GM23248 (cell line): ENCODE measurements at places on chromosomes 7 and 10. TPM values are rescaled to one million over a fixed set of nuclear protein-coding genes. Genes with fewer than 3 reads are reported as not detected.

- DNase-seq, result no peak
- H3K4me1 ChIP-seq, result no peaks in the 10 kb centered on the region
- H3K36me3 ChIP-seq, result no peaks in the 10 kb centered on the region
- H3K4me3 ChIP-seq, result no peak overlapping the region
- no peaks in the 10 kb centered on the region for H3K27me3 ChIP-seq
- H3K27ac ChIP-seq, result no peak overlapping the region
Observed at GRCh38 chr7:132300599-132301277, 275.5 kb downstream of the PLXNA4 start.

DNA sequence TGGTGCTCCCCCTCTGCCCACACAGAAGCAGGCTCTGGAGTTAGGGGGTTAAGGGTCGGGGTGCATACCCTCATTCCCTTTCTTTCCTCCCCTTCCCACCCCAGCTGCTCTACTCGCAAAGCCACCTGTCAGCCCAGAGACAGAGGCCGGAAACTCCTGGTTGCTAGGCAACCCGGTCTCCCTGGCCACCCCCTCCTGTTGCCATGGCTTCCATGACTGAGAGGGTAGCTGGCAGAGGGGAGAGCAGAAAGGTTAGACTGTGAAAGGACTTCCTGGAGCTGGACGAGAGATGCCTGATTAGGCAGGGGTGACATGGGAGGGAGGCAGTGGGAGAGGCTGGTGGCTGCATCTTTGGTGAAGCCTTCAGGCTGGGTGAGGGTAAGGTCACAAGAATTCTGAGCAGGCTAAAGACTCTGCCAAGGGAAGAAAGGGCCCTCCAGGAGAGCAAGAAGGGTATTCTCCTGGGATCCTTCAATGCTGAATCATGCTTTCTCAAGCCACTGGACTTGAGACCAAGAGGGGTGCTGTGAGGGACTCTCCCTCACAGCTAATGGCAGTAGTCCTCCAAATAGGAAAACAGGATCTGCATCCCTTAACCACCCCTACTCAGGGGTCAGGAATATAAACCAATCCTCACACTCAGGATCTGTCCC lies 5.4 kb downstream of the PSD start:
- H3K36me3 ChIP-seq, result no peaks in the 10 kb centered on the region
- H3K4me1 ChIP-seq, result no peaks in the 10 kb centered on the region
- DNase-seq, result peak; percentile 41
- H3K27ac ChIP-seq, result no peak overlapping the region

DNA sequence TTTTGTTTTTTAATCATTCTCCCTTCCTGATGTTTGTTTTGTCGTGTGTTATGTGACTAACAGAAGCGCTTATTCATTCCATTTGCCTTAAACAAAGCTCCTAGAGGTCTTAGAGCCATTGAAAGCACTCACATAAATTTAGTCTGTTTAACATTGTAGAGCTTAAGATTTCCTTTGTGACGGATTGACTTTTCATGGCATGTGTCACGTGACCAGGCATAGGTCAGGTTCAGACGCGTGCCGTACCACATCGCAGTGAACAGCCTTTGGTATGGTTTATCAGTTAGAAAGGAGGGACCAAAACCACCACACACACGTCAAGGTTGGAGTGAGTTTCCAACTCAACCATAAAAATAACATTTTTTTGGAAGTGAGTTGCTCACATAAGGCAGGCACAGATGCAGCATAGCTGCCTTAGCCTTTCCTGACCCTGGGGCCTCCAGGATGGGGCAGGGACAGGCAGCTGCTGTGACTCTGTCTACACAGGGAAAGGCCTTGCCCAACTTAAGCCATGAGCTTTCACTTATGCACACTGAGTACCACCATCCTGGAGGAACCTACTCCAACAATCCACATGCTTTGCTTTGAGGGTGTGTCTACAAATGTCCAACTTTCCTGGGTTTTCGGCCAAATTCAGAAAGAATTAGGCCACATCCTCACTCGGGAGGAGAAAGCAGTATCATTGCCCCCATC lies 55.5 kb downstream of the WDFY4 start:
- H3K4me3 ChIP-seq, result no peak overlapping the region
- H3K27ac ChIP-seq, result no peak overlapping the region
- H3K27me3 ChIP-seq, result peaks cover 55% of the 10 kb centered on the region
- no peaks in the 10 kb centered on the region for H3K36me3 ChIP-seq

- H3K36me3 ChIP-seq, result no peaks in the 10 kb centered on the region
- no peak overlapping the region for H3K4me3 ChIP-seq
- H3K27ac ChIP-seq, result no peak overlapping the region
- peaks cover 6% of the 10 kb centered on the region; the same call in 1 of the 2 replicates for H3K27me3 ChIP-seq
- peak; percentile 62 for DNase-seq
Observed at GRCh38 chr7:55242613-55243012, 122.5 kb upstream of the LANCL2 start.

- no peak overlapping the region for H3K4me3 ChIP-seq
- no peaks in the 10 kb centered on the region for H3K27me3 ChIP-seq
- no peak overlapping the region for H3K27ac ChIP-seq
- H3K4me1 ChIP-seq, result no peaks in the 10 kb centered on the region
- DNase-seq, result no peak
- H3K36me3 ChIP-seq, result no peaks in the 10 kb centered on the region
Observed at GRCh38 chr10:110549211-110549610, 18.3 kb upstream of the SMC3 start.

DNA sequence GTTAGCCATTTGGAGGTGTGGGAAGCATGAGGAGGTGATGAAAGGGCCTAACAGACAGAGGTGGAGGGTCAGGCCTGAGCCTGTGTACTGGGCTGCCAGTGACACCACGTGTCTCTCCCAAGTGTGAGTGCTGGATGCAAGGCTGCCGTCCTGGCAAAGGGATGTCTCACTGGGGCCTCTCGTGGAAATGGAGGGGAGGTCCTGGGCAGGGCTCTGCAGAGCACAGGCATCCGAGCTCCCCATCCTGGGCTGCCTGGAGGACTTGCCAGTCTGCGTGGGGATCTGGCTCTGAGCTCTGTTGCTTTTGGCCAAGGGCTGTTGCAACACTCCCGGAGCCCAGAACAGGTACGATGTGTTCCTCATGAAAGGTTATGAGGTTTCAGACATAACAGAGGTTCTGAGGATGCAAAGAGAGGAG lies 77.3 kb downstream of the GRK5 start:
- 0 out of 2 replicates have a peak, but pooled peaks cover 6% of the 10 kb centered on the region for H3K4me1 ChIP-seq
- no peaks in the 10 kb centered on the region for H3K36me3 ChIP-seq
- no peaks in the 10 kb centered on the region for H3K27me3 ChIP-seq
- H3K4me3 ChIP-seq, result no peak overlapping the region
- no peak for DNase-seq

GRCh38 chr10:102781090-102781920 lies 37.6 kb downstream of the WBP1L start:
- no peak overlapping the region for H3K27ac ChIP-seq
- H3K36me3 ChIP-seq, result no peaks in the 10 kb centered on the region
- no peak for DNase-seq
- no peaks in the 10 kb centered on the region for H3K27me3 ChIP-seq
- peaks cover 60% of the 10 kb centered on the region for H3K4me1 ChIP-seq

GRCh38 chr10:69465457-69466157 lies 14.3 kb downstream of the TSPAN15 start:
- H3K4me1 ChIP-seq, result no peaks in the 10 kb centered on the region
- DNase-seq, result no peak
- H3K4me3 ChIP-seq, result no peak overlapping the region
- H3K36me3 ChIP-seq, result no peaks in the 10 kb centered on the region
- H3K27me3 ChIP-seq, result 0 out of 2 replicates have a peak, but pooled peaks cover 4% of the 10 kb centered on the region
- no peak overlapping the region for H3K27ac ChIP-seq

- H3K4me1 ChIP-seq, result no peaks in the 10 kb centered on the region
- no peaks in the 10 kb centered on the region for H3K27me3 ChIP-seq
- H3K4me3 ChIP-seq, result no peak overlapping the region
- H3K36me3 ChIP-seq, result no peaks in the 10 kb centered on the region
Observed at GRCh38 chr7:158366346-158366745, 221.3 kb downstream of the PTPRN2 start.

GRCh38 chr7:81407094-81407493 lies 362.8 kb downstream of the HGF start:
- no peak overlapping the region for H3K4me3 ChIP-seq
- H3K27ac ChIP-seq, result no peak overlapping the region
- no peak for DNase-seq
- no peaks in the 10 kb centered on the region for H3K27me3 ChIP-seq

DNA sequence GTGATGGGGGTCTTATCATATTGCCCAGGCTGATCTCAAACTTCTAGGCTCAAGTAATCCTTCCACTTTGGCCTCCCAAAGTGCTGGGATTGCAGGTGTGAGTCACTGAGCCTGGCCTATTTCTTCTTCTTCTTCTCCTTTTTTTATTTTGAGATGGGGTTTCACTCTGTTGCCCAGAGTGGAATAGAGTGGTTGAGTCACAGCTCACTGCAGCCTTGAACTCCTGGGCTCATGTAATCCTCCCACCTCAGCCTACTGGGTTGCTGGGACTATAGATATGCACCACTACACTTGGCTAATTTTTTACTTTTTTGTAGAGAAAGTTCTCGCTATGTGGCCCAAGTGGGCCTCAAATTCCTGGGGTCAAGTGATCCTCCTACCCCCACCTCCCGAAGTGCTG lies 124.3 kb downstream of the SKIDA1 start:
- peak; percentile 38 for DNase-seq
- no peak overlapping the region for H3K27ac ChIP-seq
- no peak overlapping the region for H3K4me3 ChIP-seq

GRCh38 chr7:44367475-44368043 lies 42.2 kb upstream of the CAMK2B start:
- no peaks in the 10 kb centered on the region for H3K27me3 ChIP-seq
- no peak for DNase-seq
- peaks cover 11% of the 10 kb centered on the region for H3K4me1 ChIP-seq
- no peak overlapping the region for H3K27ac ChIP-seq

DNA sequence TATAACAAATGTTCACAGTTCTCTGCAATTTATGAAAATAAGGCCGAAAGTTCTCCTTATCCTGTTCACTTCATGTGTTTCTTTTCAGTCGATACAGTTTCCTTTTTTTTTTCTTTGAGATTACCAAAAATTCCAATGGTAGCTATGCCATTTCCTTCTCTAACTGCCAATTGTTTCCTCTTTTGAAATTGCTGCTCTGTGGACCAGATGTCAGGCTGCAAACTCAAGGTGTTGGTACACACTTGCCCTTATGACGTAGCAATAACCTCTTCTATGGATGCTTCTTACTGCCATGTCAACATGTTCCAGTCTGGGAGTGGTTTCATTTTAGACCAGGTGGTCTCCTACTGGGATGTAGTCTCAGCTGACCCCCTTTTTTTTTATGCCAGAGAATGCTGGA lies 52.9 kb downstream of the CASD1 start:
- H3K27me3 ChIP-seq, result no peaks in the 10 kb centered on the region
- peaks cover 15% of the 10 kb centered on the region for H3K4me1 ChIP-seq
- DNase-seq, result peak; percentile 33
- no peaks in the 10 kb centered on the region for H3K36me3 ChIP-seq
- H3K4me3 ChIP-seq, result no peak overlapping the region

DNA sequence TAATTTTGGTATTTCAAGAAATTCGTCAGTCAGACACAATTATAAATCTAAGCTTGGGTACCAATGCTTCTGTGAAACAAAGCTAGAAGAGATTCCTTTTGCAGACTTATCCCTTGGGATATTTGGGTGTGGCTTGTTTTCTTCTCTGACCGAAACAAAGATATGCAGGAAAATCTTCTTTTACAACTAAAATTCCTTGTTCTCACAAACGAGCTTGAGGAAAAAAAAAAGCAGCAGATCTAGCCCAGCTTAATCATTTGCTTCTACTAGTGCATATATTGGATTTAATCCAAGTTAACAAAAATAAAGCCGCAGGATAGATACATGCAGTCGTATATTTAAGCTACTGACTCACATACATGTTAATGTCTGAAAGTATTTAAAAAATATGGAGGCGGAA lies 104.2 kb downstream of the PRTFDC1 start:
- no peaks in the 10 kb centered on the region for H3K36me3 ChIP-seq
- peak; percentile 14 for DNase-seq
- H3K27ac ChIP-seq, result no peak overlapping the region
- H3K27me3 ChIP-seq, result no peaks in the 10 kb centered on the region
- H3K4me1 ChIP-seq, result peaks cover 10% of the 10 kb centered on the region

DNA sequence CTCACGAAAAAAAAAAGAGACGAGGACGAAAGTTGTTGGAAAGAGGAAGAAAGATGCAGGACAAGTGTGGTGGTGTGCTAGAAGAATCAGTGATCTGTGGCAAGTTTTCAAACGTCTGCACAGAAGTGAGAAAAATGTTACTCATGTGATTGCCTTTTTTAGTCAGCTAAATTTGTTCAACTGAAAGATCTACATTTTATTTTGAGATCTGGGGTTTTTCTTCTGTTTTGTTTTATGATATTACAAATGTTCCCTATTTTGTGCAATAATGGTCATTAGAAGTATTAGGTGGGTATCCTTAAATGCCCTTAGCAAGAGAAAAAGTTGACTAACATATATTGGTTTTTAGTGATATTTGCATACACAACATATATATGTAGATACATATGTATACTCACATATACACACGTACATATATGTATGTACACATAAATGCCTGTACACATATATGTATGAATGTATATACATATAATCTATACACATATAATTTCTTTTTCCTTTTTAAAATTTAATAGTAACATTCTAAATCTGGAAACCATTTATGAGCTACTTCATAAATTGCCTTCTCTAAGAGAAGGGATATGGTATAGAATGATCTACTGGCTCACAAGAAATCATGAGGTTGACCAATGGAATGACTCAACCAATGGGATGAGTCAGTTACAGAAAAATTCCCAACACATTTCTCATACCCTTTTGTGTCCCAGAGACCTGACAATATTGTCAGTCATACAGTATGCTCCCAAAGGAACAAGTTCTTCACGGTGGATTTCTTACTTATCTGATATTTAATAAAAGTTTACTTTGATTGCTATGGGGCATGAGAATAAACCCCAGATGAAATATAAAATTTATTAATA lies 38.4 kb downstream of the SLC39A12 start:
- peaks cover 20% of the 10 kb centered on the region for H3K4me1 ChIP-seq
- peak; percentile 84 for DNase-seq
- no peaks in the 10 kb centered on the region for H3K27me3 ChIP-seq
- no peaks in the 10 kb centered on the region for H3K36me3 ChIP-seq

Gene C10orf95
- not detected in 2 replicates for total RNA-seq

Gene IDI2
- total RNA-seq, result not detected in 2 replicates

Gene NOD1
- 8.6 and 11.1 TPM in 2 replicates for total RNA-seq

Gene HOXA3
- 0.63 and 2.1 TPM in 2 replicates for total RNA-seq

Gene C7orf57
- total RNA-seq, result not detected in 2 replicates

Gene SEMA3C
- total RNA-seq, result 612 and 756 TPM in 2 replicates
